MV-4-11 (cell line): ENCODE measurements at places on chromosomes 11 and 22.

GRCh38 chr11:67691149-67691548 is 16.7 kb upstream of the ALDH3B2 start:
- DNase-seq, result no peak

DNA sequence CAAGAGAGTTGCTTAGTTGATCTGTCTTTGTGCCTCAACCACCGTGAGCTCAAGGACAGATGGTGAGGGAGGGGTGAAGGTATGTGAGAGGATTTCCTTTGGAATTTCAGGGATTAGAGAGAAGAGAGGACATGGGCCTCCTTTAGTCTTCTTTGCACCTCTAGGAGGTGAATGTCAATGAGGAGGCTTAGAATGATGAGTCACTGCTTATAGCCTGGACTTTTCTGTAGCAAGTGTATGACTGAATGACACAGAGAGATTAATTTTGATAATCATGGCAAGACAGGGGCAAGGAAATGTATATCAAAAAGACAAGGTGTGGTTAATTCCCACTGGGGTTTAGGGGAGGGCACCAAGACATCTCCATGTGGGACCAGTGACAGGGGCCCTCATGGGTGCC is 947.3 kb upstream of the TENM4 start:
- DNase-seq, result no peak

GRCh38 chr22:35524966-35525686 is 15.5 kb upstream of the RASD2 start:
- DNase-seq, result no peak

DNA sequence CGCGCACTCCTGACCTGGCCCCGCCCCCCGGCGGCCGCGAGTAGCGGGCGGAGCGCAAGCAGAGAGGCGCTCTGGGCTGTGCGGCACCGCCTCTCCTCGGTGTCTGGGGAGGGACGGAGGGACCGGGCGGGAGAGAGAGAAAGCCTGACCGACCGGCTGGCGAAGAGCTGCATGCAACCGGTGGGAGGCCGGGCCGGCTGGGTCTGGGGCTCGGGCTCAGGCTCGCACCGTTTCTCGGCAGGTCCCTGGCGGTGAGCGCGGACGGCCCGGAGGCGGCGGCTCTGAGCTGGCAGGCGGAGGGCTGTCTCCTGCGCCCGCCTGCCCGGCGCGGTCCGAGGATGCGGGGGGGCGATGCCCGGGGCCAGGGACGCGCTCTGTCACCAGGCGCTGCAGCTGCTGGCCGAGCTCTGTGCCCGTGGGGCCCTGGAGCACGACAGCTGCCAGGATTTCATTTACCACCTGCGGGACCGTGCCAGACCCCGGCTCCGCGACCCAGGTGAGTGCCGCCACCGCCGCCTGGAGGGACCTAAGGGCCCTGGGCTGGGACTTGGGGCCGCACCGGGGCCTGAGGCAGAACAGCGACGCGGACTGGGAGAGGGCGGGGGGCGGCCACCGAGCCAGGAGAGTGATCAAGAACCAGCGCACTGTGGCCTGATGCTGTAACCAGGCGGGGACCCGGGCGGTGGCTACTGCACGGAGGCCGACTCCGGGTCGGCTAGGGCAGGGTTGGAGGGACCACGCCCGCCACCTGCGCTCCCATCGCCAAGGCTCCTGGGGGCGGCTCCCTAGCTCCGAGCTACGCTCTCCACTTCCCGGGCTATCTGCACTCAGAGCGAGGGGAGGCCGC is at the start of gene SYT9:
SYT9 (plus strand) TSS at position 69 of the 847 bp plus-strand sequence; CDS start at position 352, 283 bp downstream.
- no peak for DNase-seq

GRCh38 chr11:124884340-124884739 is 13.3 kb downstream of the ROBO4 start:
- DNase-seq, result no peak
